Activated naive CD4-positive, alpha-beta T cell treated with anti-CD3 and anti-CD28 coated beads for 36 hours (primary cell): ENCODE measurements at places on chromosomes 12 and 14. TPM values are rescaled to one million over a fixed set of nuclear protein-coding genes. Genes with fewer than 3 reads are reported as not detected.

Gene FAR2
- total RNA-seq, result 2.2 TPM

Gene OR5AU1
- not detected for total RNA-seq

Gene JPH4
- 0.05 TPM for total RNA-seq

Gene FAM222A
- 0.20 TPM for total RNA-seq

Gene KCNA5
- not detected for total RNA-seq

Gene DNAI7
- total RNA-seq, result 0.10 TPM

Gene MUCL1
- total RNA-seq, result not detected

Gene KIF26A
- 0.07 TPM for total RNA-seq

Gene ACAD10
- total RNA-seq, result 21.7 TPM

Gene TAS2R20
- total RNA-seq, result 0.54 TPM

Gene CARMIL3
- total RNA-seq, result 0.99 TPM

Gene ACOT6
- total RNA-seq, result not detected

Gene VWF
- total RNA-seq, result not detected

GRCh38 chr12:85688837-85689236, 147.4 kb downstream of the RASSF9 start:
- no peak for DNase-seq
- H3K4me1 ChIP-seq, result no peaks in the 10 kb centered on the region
- no peak overlapping the region for H3K4me3 ChIP-seq

GRCh38 chr12:26465419-26466097, 270.2 kb downstream of the SSPN start:
- no peak overlapping the region for H3K27ac ChIP-seq
- no peaks in the 10 kb centered on the region for H3K4me1 ChIP-seq
- peaks cover 3% of the 10 kb centered on the region for H3K36me3 ChIP-seq
- no peak for DNase-seq
- no peaks in the 10 kb centered on the region for H3K27me3 ChIP-seq

- H3K36me3 ChIP-seq, result no peaks in the 10 kb centered on the region
- H3K27ac ChIP-seq, result no peak overlapping the region
- H3K4me3 ChIP-seq, result no peak overlapping the region
Measured at GRCh38 chr12:79482323-79482722, 208.4 kb downstream of the PAWR start.

DNA sequence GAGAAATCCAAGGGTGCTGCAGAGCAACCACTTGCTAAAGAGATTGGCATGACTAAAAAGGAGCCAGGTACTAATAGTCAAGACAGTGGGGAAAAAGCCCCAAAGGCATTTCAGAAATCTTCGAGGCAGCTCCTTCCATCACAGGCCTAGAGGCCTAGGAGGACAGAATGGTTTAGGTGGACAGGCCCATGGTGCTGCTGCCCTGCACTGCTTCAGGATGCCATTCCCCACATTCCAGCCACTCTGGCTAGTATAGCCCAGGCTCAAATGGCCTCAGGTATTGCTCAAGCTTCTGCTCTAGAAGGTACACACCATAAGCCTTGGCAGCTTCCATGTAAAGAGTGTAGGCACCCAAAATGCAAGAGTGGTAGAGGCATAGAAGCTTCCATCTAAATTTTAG, 92.9 kb downstream of the RPAP3 start:
- DNase-seq, result no peak
- no peak overlapping the region for H3K4me3 ChIP-seq
- H3K27ac ChIP-seq, result no peak overlapping the region
- H3K36me3 ChIP-seq, result peaks cover 15% of the 10 kb centered on the region
- no peaks in the 10 kb centered on the region for H3K27me3 ChIP-seq

- no peaks in the 10 kb centered on the region for H3K4me1 ChIP-seq
- no peak for DNase-seq
- H3K27me3 ChIP-seq, result no peaks in the 10 kb centered on the region
- H3K36me3 ChIP-seq, result no peaks in the 10 kb centered on the region
- H3K4me3 ChIP-seq, result no peak overlapping the region
- H3K27ac ChIP-seq, result no peak overlapping the region
Measured at GRCh38 chr12:108585864-108586263, 12.0 kb downstream of the TMEM119 start.

DNA sequence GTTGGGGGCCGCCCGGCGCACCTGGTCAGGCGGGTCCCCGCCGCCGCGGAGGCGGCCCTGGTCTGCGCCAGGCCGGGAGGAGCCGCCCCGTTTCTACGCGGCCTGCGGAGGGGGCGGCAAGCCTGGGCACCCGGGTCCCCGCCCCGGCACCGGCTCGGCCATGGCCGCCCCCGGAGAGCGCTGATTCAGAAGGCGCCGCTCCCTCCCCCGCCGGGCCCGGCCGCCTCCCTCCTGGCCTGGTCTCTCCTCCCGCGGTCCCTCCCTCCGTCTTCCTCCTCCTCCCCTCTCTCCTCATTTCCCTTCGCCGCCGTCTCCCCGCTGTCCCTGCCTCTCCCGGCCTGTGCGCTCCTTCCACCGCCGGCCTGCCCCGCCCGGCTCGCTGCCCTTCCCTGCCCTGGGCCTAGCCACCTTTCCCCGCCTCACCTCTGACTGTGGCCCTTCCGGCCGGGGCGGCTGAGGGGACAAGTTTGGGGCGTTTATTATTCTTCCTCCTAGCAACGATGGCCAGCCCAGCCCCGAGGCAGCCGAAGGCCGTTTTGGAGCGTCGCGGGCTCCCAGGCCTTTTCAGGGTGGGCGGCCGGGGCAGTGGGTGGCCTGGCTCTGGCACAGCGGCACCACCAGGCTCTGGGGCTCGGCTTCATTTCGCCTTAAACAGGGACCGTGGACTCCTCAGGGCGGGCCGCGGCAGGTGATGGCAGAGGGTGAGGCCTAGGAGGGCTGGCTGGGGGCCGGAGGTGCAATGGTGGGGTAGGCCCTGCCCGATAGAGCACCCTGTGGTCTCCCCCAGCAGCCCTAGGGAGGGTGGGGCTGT, 768 bp downstream of the CEP170B start:
- no peak overlapping the region for H3K27ac ChIP-seq
- peaks cover 25% of the 10 kb centered on the region for H3K27me3 ChIP-seq
- DNase-seq, result peak; percentile 38
- peak overlapping the region; percentile 65 for H3K4me3 ChIP-seq
- H3K36me3 ChIP-seq, result no peaks in the 10 kb centered on the region

GRCh38 chr14:61503167-61503801, 181.9 kb downstream of the PRKCH start:
- H3K4me3 ChIP-seq, result peak overlapping the region; percentile 66
- DNase-seq, result peak; percentile 92
- peak overlapping the region; percentile 100 for H3K27ac ChIP-seq

- no peak overlapping the region for H3K27ac ChIP-seq
- no peak for DNase-seq
- H3K36me3 ChIP-seq, result no peaks in the 10 kb centered on the region
- peaks cover 9% of the 10 kb centered on the region for H3K27me3 ChIP-seq
- H3K4me3 ChIP-seq, result no peak overlapping the region
Measured at GRCh38 chr12:45446013-45446412, 230.1 kb downstream of the ANO6 start.

DNA sequence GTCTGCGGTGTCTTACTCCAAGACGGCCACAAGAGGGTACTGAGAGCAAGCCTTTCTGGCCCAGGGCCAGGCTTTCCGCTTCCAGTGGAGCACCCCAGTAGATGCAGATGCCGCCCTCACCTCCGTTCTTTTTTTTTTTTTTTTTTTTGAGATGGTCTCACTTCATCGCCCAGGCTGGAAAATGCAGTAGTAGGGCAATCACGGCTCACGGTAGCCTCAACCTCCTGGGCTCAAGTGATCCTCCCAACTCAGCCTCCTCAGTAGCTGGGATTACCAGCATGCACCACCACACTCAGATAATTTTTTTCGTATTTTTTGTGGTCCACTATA, 5.6 kb upstream of the LBHD2 start:
- peak; percentile 85 for DNase-seq
- H3K36me3 ChIP-seq, result no peaks in the 10 kb centered on the region
- no peak overlapping the region for H3K27ac ChIP-seq
- H3K4me3 ChIP-seq, result no peak overlapping the region
- H3K27me3 ChIP-seq, result no peaks in the 10 kb centered on the region

GRCh38 chr12:12719496-12719895, 2.3 kb downstream of the CDKN1B start:
- peak overlapping the region; percentile 98 for H3K4me3 ChIP-seq
- peaks cover 52% of the 10 kb centered on the region for H3K36me3 ChIP-seq
- peak overlapping the region; percentile 98 for H3K27ac ChIP-seq
- H3K27me3 ChIP-seq, result no peaks in the 10 kb centered on the region
- peaks cover 39% of the 10 kb centered on the region for H3K4me1 ChIP-seq

DNA sequence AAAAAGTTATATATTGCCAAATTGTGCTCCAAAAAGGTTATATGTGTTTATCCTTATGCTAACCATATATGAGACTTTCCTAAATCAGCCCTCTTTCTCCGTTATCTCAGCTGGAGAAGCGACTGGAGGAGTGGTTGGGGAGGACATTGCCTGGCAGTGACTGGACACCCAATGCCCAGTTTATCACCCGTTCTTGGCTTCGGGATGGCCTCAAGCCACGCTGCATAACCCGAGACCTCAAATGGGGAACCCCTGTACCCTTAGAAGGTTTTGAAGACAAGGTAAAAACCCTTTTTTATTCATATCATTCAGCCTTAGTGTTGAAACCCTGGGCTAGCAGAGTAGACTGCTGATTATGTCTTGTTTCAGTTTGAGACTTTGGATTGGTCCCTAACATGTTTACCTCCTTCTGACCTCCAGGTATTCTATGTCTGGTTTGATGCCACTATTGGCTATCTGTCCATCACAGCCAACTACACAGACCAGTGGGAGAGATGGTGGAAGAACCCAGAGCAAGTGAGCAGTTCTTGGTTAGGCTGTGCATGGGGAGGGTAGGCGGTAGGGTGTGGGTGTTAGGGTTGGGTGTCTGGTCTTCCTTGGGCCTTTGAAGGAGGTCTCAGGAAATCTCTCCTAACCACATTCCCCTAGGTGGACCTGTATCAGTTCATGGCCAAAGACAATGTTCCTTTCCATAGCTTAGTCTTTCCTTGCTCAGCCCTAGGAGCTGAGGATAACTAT, 8.6 kb downstream of the DDIT3 start:
- H3K4me1 ChIP-seq, result peaks cover 7% of the 10 kb centered on the region
- no peaks in the 10 kb centered on the region for H3K27me3 ChIP-seq
- no peak overlapping the region for H3K4me3 ChIP-seq
- no peak for DNase-seq
- peak overlapping the region; percentile 69 for H3K27ac ChIP-seq
- H3K36me3 ChIP-seq, result peaks cover 62% of the 10 kb centered on the region

DNA sequence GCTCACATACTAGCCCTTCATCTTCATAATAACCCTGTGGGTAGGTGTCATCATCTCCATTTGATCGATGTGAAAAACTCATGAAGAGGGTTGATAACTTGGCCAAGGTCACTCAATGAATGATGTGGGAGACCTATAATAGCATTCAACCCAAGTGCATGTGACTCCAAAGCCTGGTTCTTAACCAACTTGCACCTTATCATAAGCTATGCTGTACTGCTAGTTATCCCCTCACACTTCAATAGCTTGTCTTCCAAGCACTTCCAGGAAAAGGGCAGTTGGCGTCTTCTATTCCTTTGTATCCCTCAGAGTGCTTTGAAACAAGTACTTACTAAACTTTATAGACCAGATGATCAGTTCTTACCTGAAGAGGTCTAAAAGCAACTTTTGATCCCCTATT, 15.2 kb downstream of the VIPAS39 start:
- H3K4me3 ChIP-seq, result no peak overlapping the region
- H3K27ac ChIP-seq, result no peak overlapping the region
- H3K27me3 ChIP-seq, result no peaks in the 10 kb centered on the region
- H3K36me3 ChIP-seq, result peaks cover 19% of the 10 kb centered on the region
- no peaks in the 10 kb centered on the region for H3K4me1 ChIP-seq
- no peak for DNase-seq

DNA sequence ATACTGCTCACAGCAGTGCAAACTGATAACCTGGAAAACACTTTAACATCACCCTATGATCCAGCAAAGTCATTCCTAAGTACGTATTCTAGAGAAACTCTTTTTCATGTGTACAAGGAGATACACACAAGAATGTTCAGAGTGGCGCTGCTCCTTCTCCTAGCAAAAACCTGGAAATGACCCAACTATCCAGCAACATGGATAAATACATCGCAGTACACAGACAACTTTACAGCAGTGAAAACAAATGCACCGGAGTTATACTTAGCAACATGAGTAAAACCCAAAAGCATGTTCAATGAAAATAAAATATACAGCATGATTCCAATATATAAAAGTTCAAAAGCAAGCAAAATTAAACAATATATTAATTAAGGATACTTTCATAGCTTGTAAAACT, 18.7 kb downstream of the SART3 start:
- DNase-seq, result no peak
- no peak overlapping the region for H3K4me3 ChIP-seq
- H3K27me3 ChIP-seq, result no peaks in the 10 kb centered on the region
- peaks cover 17% of the 10 kb centered on the region for H3K4me1 ChIP-seq
- H3K27ac ChIP-seq, result peak overlapping the region; percentile 61

DNA sequence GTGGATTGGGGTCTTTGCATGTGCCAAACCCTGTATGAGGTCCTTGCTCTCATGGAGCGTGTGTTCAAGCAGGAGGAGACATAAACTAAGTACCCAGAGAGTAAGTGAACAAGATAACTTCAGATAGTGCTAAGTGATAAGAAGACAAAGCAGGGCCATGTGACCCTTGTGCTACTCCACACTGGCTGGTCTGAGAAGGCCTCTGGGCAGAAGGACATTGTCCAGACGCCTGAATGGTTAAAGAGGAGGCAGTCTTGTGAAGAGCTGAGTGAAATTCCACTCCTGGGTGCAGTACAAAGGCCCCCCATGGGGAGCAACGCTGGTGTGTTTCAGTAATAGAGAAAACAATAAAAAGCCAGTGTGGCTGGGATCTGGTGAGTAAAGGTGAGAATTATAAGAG, 93.3 kb upstream of the RIC8B start:
- no peaks in the 10 kb centered on the region for H3K36me3 ChIP-seq
- no peak overlapping the region for H3K27ac ChIP-seq
- H3K4me3 ChIP-seq, result no peak overlapping the region
- no peaks in the 10 kb centered on the region for H3K27me3 ChIP-seq
